ENCODE measurements at places on chromosomes 12 and 14. TPM values are rescaled to one million over a fixed set of nuclear protein-coding genes. Genes with fewer than 3 reads are reported as not detected.

ADGRD1 gene
- total RNA-seq = 1.3 TPM

EML1 gene
- total RNA-seq = 1.7 TPM

BCL2L2 gene
- total RNA-seq = 1.0 TPM

KCNH3 gene
- 3.1 TPM for total RNA-seq

RPS6KL1 gene
- 4.8 TPM for total RNA-seq

All from CD8-positive, alpha-beta memory T cell (primary cell).